ENCODE measurements at places on chromosomes 5 and 9.

DNA sequence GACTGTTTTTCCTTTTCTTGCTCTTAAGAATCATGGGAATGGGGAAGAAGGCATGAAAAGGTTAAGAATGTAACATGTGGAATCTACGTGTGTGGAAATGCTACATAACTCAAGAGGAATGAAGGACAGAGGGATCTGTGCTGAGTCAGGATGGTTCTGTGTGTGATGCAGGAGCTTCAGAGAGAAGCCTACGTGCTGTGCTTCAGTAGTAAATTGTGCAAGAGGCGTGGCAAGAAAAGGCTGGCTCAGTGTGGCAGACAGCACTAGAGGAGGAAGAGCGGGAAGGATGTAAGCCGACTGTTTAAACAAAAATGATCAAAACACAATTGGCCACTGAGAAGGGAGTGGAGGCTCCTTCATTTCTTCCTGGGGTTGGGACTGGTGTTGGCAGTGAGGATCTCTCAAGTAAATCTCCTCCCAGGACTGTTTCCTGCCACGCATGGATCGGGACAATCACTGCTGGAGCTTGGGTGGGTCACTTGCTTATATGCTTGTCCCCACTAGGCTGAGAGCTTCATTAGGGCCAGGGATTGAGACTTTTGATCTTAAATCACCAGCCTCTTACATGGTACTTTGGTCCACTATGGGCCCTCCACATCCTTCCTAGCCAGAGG is 59.4 kb upstream of the BASP1 start:
- DNase-seq: no peak

DNA sequence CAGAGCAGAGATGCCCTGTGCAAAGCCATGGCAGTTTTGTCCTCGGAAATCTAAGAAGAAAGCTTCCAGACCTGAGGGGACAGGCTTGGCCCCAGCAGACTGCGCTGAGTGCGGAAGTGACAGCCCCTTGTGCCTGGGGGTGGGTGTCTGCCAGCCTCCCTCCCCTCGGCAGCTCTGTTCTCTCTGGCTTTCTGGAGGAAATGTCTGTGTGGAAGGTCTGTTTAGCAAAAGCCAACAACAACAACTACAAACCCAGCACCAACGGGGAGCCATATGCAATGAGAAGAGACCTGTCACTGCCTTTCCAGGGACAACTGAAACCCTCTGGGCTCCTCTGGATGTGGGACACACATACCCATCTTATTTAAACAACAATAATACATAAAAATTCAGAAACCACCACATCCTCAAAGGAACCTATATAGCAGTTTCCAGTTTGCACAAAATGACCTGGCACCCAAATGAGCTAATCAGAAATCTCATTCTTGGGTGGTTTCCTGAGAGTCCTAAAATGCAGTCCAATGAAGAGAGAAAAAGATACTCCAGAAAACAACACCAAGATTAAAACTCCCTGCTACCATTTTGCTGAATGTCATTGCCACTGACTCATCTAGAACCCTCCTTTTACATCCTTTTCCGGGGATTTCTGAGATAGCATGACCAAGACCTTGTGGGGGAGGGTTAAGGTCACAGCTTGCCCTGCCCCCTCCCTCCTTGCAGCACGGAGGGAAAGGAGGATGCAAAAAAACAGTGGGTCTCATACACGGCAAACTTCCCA is 97.7 kb downstream of the AK8 start:
- DNase-seq: no peak

DNA sequence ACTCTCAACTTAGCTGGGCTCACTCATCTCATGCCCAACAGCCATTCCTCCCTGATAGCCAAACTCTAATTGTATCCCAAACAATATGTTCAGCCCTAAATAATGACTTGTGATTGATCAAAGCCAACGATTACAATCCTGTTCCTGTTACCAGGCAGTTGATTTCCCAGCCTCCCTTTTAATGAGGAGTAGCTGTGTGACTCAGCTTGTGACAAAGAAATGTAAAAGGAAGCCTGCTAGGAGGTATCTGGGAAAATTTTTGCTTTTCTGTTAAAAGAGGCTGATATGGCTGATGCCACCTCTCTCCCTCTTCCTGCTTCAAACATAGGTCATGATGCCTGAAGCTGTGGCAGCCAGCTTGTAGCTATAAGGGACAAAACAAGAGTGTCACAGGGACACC is 19.6 kb upstream of the ENC1 start:
- DNase-seq: no peak

- no peak for DNase-seq
Measured at GRCh38 chr9:13845460-13845859, 468.5 kb downstream of the NFIB start.

DNA sequence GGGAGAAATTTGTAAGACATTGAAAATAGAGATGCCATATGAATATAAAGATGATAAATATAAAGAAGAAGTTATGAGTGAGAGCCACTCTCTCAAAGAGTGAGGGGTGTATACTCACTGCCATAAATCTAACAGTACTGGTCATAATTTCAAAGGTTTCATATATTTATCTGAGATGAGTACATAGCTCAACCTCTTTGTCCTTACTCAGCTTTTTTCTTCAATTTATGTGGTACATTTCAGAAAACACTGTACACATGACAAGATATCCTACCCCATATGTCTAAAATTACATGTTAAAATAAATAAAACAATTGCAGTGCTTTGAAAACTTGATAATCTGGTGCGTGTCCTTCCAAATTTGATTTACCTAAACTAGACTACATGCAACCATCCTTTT is 5.2 kb upstream of the MCC start:
- no peak for DNase-seq

DNA sequence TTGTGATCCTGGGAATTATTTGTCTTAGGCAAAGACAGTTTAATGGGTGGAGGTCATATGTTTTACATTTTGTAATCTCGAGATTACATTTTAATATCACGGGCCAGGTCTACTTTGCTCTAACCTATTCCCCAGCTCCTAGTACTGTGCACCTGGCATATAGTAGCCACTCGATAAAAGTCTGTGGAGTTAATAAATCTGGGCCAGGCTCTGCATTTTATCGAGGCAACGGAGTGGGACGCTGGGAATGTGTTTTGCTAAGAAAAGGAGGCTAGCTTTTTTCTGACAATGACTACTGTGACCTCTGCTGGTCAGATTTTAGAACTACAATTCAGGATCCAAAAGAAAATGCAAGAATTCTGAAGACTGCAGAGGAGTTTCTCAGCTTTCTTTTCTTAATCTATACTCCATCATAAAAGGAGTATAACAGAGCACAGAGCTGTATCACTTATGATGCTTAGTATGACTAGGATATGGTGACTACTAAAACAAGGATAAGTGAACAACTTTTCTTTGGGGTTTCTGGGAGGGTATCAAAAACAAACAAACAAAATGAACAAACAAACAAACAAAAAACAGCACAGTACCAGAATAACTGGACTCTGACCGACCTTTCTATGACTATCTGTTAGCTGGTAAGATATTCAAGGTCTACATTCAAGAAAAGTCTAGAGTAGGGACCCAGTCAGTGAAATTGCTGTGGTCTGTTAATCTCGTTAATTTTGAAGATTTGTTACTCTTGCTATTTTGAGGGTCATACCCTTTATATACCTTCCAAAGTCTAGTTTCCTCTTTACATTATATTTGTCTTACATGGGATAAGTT is 46.1 kb upstream of the CER1 start:
- no peak for DNase-seq

GRCh38 chr9:98900244-98900643 is 43.5 kb upstream of the COL15A1 start:
- DNase-seq: no peak

GRCh38 chr5:73426034-73426433 is 22.5 kb downstream of the FOXD1 start:
- DNase-seq: no peak

- DNase-seq: no peak
Measured at GRCh38 chr5:149924486-149924885, 20.1 kb downstream of the PDE6A start.

DNA sequence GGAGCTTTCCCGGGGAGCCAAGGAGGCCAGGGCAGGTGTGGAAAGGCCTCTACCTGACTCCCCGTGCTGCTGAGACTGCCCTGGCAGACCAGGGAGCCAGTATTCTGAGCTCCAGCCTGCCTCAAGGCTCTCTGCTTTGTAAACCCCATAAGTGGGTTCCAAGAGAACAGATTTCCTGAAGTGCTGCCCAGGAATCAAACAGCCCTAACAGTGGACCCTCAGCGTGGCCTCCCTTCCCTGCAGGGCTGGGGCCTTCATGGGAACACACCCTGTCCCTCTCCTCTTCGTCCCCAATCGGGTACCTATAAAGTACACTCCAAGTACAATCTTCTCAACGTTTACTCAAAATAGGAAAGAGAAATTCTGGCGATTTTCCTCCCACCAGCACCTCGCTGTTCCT is 252.5 kb downstream of the FSTL4 start:
- no peak for DNase-seq

DNA sequence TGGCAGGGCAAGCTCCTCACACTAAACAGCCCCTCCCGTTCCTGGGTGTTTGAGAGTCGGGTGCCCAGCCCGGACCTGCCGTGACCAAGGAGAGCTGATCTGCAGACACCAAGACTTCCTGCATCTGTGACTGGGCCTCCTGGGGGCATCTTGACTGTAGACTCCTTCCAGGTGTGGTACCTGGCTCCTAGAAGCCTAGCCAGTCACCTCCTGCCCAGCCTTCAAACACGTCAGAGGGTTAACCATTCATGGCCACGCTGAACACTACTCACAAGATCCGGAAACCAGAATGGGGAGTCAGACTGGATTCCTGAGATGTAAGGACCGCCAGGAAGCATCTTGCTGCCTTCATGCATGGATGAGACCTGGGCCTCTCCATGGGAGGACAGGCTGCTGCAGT is 3.7 kb upstream of the LCN2 start:
- no peak for DNase-seq
